Stimulated activated CD8-positive, alpha-beta memory T cell treated with anti-CD3 and anti-CD28 coated beads, Interleukin-15, amount 100 ng/mL, for 48 hours (primary cell): ENCODE measurements at places on chromosomes 16 and 17.

DNA sequence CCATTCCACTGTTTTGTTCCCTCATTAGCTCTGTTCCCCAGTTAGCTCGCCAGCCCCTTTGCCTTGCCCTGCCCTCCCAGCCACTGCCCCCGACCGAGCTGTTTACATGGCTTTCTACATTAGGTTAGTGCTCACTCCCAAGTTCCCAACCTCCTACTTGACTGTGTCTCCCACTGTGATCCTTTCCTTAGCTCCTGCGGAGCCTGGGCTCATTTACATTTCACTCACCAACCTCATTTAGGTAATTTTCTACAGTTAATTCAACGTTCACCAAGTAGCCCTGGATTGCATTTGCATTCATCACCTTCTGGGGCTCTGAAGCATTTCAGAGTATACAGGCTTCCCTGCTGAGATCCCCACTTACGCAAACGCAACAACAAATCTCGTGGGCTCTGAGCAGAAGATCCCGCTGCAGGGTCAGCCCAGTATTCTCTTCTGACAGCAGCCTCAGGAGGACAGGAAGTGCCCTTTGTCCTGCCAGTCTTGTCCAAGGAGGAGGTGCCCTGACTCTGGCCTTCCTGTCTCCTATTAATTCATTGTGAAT is 325.8 kb upstream of the CCL2 start:
- no peak for DNase-seq

DNA sequence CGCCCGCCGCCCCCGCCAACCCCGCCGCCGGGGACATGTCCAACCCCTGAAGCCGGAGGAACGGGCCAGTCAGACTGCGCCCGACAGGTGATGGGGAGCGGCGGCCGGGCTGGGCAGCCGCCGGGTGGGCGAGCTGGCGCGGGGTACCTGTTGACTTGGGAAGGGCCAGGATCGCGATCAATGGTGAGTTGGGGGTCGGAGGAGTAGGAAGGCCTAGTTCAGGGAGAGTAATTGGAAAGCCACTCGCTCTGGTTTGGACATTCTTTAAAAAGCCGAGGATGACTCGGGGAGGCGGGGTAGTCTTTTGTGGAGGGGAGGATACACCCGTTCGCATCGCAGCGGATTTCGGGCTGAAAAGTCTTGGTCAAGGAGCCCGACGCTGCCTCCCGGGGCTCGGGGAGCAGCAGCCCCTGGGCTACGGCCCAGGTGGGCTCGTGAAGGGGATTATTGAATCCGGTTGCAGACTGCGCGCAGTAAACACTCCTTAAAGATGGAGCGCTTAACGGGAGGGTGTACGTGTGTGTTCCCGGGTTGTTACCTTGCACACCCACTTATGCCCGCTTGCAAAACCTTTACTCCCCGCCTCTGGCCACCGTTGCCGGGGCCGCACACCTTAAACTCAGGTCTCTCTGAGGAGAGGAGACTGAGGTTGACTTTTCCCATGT is 123.8 kb downstream of the GOSR1 start:
- DNase-seq, result no peak

DNA sequence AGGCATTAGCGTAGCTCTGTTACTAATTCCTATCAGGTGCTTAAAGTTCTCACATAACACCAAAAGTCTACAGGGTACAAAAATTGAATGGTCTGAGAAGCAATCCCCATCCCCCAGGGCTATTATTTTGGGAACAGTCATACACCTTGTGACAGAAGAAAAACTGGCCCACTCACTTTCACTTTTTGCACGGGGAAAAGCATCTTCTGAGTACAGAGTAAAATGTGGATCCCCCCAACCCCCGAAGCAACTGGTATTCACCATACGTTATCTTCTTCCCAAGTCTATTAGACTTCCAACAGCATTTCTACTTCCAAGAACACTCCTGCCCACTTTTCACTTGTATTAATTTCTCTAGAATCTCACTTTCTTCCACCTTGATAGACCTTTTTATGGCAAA is 11.8 kb downstream of the GGA3 start:
- no peak for DNase-seq

DNA sequence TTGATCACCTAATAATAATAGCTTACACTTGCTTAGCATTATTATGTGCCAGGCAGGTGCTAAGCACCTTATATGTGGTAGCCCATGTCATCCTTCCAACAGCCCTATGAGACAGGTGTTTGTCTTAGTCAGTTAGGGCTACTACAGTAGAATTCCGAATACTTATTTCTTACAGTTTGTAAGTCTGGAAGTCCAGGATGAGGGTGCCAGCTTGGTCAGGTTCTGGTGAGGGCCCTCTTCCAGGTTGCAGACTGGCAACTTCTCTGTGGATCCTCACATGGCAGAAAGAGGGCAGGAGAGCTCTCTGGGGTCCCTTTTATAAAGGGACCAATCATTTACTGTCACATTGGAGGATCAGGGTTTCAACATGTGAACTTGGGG is 19.6 kb upstream of the MYH10 start:
- DNase-seq, result no peak

DNA sequence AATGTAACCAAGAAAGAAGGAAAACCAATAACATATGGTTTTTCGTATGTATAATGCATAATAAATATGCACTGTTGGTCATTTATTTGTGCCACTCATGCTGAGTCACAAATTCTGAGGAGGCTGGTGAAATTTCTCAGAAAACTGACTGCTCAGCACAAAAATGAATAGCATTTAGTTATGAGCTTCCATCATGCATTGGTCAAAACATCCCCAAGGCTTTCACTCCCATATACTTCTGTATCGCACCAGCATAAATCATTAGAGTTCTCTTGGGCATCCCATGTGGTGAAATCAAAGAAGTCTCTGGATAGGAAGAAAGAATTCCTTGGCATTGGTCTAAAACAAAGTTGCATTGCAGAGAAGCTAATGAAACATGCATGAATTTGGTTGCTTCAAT is 785.6 kb upstream of the CDH8 start:
- DNase-seq, result no peak

- DNase-seq, result no peak
Observed at GRCh38 chr16:13921328-13921727, 1.4 kb downstream of the ERCC4 start.

- no peak for DNase-seq
Observed at GRCh38 chr17:50458701-50459676, 9.7 kb downstream of the CHAD start.

GRCh38 chr17:75182569-75183436 is at the start of gene SUMO2:
Gene SUMO2 (minus strand): TSS chr17:75182959. CDS start chr17:75182834, 125 bp downstream.
- DNase-seq, result peak; percentile 93

DNA sequence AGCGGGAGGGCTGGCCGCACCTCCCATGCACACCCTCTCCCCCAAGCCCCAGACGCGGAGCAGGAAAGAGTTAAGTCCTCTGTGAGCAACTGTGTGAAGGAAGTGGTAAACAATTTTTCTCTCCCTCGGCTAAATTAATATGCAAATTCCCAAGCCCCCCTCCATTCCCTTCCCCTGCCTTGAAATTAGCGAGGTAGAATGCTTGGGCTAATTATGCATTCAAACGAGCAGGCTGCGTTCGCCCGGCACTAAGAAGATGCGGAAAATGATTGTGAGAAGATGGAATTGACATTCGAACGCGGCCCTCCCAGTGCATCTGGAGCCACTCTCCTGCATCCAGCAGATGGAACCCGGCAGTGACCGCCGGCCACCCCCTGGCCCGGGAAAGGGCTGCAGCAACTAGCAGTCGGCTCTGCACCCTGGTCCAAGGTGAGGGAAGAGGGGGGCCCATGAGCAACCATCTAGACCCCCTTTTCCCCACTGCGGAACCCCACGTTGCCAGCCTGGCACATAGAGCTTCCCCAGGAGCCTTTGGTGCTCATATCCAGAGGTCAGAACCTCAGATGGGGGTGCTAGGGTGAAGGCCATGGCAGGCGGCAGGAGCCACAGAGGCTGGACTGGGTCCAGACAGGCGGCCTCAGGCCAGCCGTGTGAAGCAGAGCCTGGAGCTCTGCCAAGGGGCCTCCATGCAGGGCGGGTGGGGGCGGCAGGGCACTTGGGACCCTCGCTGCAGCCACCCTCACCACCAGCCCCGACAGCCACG is 49.1 kb upstream of the ACSF3 start:
- no peak for DNase-seq

GRCh38 chr17:40358323-40359038 is 6.1 kb downstream of the GJD3 start:
- DNase-seq, result peak; percentile 76

DNA sequence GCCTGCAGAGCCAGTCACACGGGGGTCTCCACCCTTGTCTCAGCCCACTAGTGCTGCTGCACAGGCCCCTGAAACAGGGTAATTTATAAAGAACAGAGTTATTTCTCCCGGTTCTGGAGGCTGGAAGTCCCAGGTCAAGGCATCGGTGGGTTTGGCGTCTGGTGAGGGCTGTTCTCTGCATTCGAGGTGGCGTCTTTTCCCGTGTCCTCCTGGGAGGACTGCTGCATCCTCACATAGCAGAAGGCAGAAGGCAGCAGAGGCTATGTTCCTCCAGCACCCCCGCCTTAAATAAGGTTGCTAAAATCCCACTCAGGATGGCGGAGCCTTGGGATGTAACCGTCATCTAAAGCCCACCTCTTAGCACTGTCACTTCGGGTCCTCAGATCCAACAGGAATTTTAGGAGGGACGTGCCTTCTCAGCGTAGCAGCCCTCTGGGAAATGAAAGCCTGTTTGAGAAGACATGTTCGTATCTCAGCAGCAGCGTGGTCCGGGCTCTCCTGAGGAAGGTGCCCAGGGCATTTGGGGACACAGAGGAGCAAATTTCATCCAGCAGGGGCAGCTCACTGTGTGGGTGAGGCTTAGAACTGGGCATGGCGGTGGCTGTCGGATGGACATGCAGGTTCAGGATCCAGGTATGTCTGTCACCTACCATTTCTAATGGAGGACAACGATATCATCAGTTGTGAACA is 221.6 kb upstream of the CHMP6 start:
- DNase-seq, result no peak

DNA sequence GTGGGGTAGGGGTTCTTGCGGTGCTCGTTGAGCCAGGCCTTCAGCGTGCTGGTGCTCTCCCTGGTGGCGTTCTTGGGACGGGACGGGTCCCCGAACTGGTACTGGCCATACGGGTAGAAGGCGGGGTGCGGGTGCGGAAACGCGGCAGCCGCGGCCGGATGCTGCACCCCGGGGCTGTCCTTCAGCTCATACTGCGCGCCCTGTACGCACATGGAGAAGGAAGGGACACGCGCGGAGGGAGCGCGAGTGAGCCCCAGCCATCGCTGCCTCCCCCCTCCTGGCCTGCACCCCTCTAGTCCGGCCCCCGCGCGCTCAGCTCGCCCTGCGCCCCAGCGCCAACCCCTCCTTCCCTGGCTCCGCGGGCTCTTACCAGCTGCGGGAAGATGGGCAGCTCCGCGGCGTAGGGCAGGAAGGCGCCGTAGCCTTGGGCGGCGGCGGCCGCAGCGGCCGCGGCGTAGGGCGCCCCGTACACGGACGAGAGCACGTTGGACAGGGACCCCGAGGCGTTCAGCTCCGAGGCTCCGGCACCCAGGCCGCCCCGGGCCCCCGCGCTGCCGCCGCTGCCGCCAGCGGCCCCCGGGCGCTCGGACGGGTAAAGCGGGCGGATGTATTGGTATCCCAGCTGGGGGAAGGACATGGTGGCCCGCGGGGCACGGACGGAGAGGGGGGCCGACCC is 1.0 kb downstream of the IRX3 start:
- no peak for DNase-seq

- no peak for DNase-seq
Observed at GRCh38 chr16:82700541-82701235, 73.9 kb downstream of the CDH13 start.

- no peak for DNase-seq
Observed at GRCh38 chr16:5065813-5066212, at the start of gene C16orf89. Gene C16orf89 (minus strand): TSS chr16:5065956. CDS start chr16:5065908, 48 bp downstream.

DNA sequence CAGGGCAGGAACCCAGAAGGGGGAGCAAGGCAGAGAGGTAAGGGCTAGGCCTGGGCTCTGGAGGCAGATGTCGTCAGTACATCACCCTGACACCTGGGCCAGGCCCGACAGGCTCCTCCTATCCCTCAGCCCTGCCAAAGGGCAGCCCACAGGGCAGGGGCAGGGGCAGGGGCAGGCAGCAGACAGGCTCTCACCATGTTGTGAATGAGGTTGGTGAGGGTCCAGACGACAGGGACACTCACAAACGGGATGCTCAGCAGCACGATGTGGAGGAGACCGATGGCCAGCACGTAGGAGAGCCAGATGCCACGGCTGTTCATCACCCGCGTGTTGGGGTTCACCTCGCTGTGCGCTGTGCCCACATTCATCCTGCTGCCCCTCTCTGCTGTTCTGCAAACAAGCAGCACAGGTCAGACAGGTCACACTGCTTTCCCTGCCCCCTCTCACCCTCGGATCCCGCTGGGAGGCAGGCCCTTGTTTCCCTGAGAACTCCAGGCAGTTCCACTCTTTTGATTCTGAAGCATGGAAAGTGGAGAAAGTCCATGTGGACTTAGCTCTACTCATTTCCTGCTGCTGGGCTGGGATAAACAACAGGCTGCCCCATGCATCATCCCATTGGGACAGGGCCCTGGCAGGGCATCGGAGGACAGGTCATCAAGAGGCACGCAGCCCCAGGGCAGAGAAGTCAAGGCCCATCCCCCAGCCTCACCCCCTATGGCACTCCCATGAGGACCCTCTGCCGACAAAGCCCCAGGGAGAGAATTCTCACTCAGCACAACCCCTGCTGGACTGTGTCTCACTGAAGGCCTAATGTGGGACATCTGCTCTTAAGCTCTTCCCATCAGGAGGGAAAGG is 3.3 kb downstream of the ORMDL3 start:
- no peak for DNase-seq

DNA sequence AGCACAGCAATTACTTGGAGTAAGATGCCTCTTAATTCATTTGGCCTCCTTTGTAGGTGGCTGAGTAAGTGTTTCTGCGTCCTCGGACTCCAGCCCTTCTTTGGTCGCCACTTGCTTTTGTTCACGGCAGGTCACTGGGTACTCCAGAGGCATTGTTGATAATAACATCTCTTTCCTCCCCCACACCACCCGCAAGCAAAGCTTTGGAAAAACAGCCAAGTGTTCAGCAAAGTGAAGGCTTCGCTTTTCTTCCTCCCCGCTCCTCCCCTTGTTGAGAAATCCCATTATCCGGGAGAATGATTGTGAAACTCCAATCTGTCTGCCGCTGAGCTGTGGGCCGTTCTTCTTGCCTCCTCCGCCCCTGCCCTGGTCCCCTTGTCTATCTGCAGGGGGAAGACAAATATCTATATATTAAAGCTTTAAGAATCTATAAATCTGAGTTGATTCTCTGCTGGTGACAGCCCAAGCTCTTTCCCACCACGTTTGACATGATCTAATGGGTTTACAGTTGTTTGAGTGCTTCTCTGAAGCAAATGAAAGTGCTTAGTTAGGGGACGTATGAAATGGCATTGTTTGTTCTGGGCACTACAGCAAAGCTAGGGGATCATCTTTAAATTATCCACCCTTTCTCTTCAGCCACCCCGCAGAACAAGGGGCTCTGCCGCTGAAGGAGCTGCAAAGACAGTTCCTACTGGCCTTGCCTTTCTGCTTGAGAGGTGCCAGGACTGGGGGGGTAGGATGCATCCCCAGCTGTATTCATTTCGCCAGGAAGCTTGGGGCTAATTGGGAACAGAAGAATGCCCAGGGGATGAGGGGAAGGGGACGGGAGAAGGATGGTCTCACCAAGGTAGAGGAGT is 167.1 kb downstream of the CCDC182 start:
- no peak for DNase-seq

- no peak for DNase-seq
Observed at GRCh38 chr16:66036184-66036583, 330.3 kb upstream of the CDH5 start.
